Mesothelial cell of epicardium (in vitro differentiated cells): ENCODE measurements at places on chromosomes 6 and 20. TPM values are rescaled to one million over a fixed set of nuclear protein-coding genes. Genes with fewer than 3 reads are reported as not detected.

GRCh38 chr6:52403627-52404026 lies 16.5 kb upstream of the EFHC1 start:
- no peak for DNase-seq

OTOR gene
- total RNA-seq: not detected in 3 replicates

SEL1L2 gene
- not detected in 3 replicates for total RNA-seq

GRCh38 chr6:48476257-48476656 lies 365.3 kb upstream of the PTCHD4 start:
- DNase-seq: no peak

DNA sequence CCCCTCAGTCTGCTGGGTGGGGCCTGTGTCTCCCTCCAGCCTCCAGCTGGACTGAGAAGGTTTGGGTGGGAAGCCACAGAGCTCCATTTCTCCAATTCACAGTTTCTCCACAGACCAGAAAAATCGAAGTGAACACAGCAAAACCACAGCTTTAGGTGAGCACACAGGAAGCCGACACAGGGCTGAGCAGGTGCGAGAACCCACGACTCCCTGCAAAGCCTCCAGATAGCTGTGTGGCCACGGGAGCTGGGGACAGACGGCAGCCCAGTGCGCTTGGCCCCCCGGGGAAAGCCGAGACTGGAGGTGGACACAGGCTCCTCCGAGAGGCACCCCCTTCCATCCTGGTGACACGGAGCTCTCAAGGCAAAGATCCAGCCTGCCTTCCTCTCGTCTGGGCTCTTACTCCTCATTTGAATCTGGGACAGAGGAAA lies 29.0 kb upstream of the MPC1 start:
- DNase-seq: no peak

DNA sequence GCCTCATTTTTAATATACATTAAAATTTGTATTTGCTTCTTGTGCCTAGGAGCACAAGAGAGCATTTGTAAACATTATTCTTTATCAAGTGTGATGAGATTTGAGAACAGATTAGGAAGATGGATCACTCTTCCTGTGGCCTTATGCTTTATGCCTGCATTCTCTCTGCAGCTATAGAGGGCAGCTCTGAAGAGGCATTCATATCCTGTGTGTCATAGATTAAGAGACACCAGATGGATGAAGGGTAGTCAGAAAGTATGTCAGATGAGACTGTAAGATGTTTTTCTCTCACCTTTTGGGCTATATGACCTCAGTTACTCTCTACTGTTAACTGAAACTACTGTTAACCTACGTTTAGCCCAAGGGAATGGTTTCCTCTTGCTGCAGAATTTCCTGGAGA lies 61.4 kb downstream of the DNAH8 start:
- no peak for DNase-seq

MAFB gene
- total RNA-seq: 10.8 to 11.5 TPM (median 11.1 TPM) in 3 replicates

CNKSR3 gene
- total RNA-seq: 12.9 to 13.4 TPM (median 13.3 TPM) in 3 replicates

GRCh38 chr20:39800548-39800947 lies 838.4 kb downstream of the DHX35 start:
- no peak for DNase-seq

DNA sequence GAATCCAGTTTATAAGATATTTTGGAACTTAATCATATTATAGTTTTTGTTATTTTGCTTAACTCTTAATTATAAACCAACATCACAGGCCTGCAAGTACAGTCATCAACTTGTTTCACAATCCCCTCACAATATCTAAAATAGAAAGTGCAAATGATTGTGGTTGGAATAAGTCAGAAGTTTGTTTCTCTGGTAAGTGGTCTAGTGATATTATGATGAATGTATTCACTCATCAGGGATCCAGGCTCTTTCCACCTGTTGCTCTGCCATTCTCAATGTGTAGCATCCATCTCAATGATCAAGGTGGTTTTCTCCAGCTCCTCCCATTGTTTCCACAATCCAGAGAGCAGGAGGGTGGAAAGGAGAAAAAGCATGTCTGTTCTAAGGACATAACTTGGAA lies 54.2 kb downstream of the OPN5 start:
- DNase-seq: no peak

- DNase-seq: no peak
Measured at GRCh38 chr20:37315452-37316110, 26.1 kb downstream of the MANBAL start.

SOX12 gene
- 65.9 to 67.0 TPM (median 66.8 TPM) in 3 replicates for total RNA-seq

- no peak for DNase-seq
Measured at GRCh38 chr20:51489611-51490010, 52.9 kb downstream of the NFATC2 start.

DNA sequence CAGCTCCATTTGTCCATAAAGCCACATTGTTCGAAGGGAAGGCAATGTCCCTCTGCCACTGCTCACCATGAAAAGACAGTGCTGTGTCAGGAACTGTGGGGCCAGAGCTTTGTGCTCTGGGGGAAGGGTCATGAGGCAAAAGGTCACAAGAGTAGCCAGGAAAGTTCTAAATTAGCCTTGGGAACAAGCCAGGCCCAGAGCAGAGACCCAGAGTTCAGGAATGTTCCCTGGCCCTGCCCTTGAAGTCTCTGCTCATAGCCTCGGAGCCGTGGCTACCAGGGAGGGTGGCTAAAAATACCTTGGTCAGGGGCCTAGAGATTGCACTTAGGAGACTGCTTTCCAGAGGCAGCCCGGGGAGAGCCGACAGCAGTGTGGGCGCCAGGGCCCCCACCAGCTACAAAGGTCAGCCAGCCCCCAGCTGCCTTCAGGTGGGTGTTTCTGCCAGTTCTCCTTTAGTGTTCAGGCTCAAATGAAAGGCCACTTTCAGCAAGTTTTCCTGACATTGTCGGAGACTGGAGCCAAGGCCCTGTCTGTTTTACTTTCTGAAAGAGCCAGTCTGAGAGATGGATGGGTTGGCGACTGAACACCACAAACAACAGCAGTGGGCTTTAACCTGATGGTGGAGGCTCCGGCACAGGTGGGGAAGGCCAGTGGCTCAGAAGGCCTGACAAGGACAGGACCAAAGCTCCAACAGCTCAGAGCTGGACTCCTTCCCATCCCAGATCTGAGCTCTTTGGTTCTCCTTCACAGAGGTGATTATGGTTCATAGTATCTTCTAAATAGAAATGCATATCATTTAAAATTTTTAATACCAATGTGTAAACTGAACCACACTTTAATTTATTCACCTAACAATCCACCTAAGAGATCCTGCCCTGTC lies 76.2 kb downstream of the CDH26 start:
- DNase-seq: no peak

DNA sequence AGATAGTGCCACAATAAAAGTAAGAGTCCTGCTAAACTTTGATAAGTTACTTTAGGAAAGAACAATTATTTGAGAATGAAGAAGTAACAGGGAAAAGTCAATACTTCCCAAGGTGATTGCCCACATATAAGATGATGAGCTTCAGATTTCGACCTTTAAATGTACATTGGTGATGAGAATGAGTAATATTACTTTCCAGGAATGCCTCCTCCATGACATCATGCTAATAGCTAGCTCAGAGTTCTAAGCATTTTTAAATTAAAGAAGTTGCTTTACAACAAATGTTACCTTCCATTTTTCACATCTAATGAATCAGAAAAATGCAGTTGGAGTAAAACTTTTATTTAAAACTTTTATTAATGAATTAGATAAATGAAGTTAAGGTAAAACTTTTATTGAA lies 22.5 kb upstream of the OPN5 start:
- DNase-seq: no peak

BPIFA1 gene
- total RNA-seq: not detected in 3 replicates

- no peak for DNase-seq
Measured at GRCh38 chr6:111278731-111279130, 191.4 kb downstream of the SLC16A10 start.

DNA sequence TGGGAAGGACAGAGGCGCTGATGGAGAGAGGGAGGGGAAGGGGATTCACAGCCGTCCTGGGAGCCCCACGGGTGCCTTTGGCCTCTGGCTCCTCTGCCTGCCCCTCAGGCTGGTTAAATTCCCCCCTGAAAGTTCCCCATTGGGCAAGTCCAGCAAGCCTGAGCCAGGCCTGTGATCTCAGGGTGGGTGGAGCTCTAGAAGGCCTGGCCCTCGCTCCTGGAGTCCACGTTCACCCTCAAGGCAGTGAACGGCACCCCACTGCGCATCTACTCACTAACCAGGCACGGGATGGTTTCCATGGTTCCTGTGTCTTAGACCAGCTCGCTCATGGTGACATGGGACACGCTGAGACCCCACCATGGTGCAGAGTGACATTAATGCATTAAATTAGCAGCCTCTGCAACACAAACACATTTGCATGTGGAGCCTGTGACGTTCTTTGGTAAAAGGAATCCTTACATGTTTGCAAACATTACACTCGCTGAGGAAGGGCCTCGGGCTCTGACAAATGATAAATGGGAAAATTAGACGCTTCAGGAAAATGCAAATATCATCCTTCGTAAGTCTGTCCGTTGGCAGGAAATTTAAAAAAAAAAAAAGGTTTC lies 452.7 kb downstream of the PREX1 start:
- DNase-seq: no peak

PLCB4 gene
- 14.0 to 15.6 TPM (median 15.1 TPM) in 3 replicates for total RNA-seq

HFE gene
- 7.0 to 8.3 TPM (median 8.3 TPM) in 3 replicates for total RNA-seq

DNA sequence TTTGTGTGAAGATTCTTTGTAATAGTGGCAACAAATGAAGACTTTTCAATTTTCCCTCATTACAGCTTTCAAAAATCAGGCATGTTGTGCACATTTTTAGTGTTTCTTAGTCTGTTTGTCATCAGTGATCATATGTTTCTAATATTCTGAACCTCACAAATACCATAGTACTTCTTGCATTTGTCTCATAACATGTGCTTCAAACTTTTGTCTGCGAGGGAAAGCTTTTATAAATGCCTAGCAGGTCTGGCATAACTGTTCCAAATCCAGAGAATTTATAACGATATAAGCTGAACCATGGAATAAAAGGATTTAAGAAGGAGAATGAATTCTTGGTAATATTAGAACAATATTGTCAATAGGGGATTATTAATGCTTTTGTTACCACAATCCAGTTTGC lies 670.2 kb downstream of the RFPL4B start:
- DNase-seq: no peak

UST gene
- total RNA-seq: 5.9 to 6.6 TPM (median 6.3 TPM) in 3 replicates

CFAP61 gene
- total RNA-seq: 0.45 to 0.62 TPM in 2 of 3 replicates, not detected in the other

GRCh38 chr6:158373214-158373613 lies 60.9 kb downstream of the TULP4 start:
- no peak for DNase-seq

- DNase-seq: no peak
Measured at GRCh38 chr6:34496103-34496685, 30.3 kb downstream of the PACSIN1 start.

DNA sequence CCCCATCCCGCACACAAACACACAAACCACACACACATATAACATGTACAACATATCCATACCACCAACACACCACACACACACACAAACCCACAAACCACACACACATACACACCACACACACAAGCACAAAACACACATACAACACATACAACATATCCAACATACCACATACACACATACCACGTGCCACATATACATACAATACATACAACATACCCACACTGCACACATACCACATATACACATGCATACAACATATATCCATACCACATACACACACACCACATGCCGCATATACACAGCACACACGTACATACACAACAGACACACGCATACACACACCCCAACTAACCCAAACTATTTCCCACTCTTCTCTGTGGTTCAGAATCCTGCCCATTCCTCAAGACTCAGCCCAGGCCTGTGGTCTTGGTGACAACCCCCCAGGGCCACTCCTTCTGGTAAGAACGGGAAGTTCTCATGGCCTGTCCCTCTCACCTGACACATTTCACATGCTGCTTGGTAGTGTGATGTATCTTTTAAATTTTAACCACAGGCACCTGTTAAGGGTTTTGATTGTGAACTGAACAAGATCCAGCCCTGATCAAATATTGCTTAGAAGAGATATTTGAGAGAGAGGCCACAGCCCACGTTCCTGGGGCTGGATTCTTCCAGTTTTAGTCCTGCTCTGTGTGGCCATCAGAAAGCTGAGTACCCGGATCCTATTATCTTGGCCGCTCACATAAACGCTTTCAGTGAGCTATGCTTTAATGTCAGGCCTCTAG lies 55.9 kb upstream of the KCNK16 start:
- DNase-seq: no peak

- no peak for DNase-seq
Measured at GRCh38 chr6:167748046-167748445, 78.7 kb upstream of the AFDN start.

GSTA1 gene
- not detected in 3 replicates for total RNA-seq

- DNase-seq: no peak
Measured at GRCh38 chr6:2993755-2994317, 5.9 kb upstream of the NQO2 start.

DNA sequence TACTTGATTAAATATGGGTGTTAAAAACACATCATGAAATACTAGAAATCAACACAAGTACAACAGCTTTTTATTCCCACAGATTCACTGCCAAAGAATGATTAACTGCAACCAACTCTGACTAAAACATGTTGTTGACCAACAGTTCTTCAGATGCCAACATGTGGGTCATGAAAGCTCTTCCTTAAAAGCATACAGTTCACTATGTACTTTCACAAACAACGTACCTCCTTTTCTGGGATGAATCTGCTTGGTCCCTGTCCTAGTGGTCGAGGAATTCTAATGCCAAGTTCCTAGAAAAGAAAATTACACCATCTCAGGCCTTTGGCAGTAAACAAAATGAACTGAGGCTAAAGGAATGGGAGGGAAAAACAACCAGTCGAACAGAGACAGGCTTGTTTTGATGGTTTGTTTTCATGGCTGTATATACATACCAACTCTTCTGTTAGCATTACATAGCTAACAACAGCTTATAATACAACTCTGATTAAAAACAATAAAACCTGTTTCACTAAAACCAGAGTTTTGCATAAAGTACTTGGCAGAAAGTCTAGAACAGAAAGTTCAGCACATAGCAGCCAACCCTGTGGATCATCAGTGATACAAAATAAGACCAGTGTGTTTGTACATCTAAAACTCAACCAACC lies 92.5 kb downstream of the SESN1 start:
- no peak for DNase-seq

- DNase-seq: no peak
Measured at GRCh38 chr6:33894438-33894837, 90.6 kb upstream of the MLN start.

DNA sequence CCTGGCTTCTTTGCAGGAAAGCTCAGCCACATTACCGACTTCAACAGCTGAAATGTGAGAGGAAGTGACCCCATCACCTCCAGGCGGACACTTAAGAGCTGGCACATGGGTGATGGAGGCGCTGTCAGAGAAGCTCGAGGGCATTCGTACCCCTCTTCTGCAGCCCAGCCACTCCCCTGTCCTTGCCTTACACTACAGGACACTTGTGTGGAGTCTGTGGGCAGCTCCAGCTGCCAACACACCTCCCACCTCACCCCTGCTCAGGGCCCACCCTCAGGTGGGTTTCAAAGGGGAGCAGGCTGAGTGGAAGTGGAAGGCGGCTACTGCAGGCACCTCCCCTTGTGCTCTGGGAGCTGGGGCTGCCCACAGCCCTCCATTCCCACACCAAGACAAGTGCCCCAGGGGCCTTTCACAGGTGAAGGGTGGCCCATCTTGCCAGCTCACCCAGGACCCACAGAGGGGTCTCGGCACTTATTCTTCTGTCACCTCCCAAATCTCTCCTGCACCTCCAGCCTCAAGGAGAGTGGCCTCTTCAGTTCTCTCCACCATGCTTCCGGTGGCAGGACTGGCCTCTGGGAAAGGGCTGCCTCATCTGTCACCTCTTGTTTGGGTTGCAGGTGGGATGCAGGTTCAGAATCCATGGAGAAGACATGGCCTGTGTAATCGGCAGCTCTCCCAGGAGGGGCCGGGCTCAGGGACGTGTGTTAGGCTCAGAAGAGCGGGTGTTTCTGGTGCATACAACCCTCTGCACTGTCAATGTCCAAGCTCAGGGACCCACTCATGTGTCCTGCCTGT lies 49.8 kb downstream of the IRF4 start:
- DNase-seq: no peak

TFAP2D gene
- total RNA-seq: not detected in 3 replicates

WFDC12 gene
- total RNA-seq: not detected in 3 replicates

C6orf15 gene
- total RNA-seq: not detected in 3 replicates
